ENCODE measurements at places on chromosomes 12 and 14.

GRCh38 chr14:94298130-94298529 is 5.1 kb upstream of the SERPINA10 start:
- no peak for DNase-seq

DNA sequence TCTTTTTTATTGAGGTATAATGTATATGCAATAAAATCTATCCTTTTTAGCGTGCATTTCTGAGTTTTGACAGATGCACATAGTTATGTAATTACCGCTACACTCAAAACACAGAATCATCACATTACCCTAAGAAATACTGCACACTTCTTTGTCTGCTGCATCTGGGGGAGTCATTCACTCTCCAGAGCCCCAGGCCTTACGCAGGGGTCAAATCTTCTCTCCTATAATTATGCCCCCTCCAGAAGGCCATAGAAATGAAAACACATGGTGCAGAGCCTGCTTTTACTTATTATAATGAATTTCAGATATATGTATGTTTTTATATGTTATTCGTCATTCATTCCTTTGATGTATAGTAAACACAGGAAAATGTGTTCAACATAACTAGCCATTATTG is 296.5 kb upstream of the TMEM132C start:
- no peak for DNase-seq

DNA sequence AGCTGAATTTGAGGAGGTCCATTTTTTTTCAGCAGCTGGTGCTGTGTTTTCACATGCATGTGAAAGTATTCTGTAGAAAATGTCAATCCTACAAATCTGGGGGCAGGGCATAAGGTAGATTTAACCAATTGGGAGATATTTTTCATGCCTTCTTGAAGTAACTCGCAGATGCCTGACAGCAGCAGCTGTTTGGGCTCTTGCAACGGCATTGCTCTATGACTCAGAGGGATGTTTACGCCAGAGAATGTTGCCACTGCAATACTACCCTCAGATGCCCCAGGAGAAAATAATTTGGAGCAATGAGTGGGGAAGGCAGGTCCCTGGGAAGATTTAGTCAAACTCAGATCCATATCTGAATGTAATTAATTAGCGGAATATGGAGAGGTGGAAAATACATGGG is 42.5 kb upstream of the MYBPC1 start:
- no peak for DNase-seq

DNA sequence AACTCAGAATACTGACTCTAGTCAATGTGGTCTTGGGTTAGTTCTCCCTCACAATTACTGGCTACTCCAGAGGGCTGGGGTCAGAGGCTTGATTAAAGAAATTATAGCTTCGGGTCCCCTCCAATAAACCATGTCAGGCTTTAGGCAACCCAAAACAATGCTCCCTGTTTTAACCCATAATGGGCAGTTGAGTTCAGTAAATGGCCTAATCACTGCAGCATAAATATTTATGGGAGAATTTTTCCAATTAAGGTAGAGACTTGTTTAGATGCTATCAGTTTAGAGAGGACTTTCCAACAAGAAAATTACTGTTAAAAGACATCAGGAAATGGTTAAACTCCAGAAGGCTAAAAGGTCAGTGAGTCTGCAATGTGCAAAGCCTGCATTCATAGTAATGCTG is 389.2 kb upstream of the PRICKLE1 start:
- DNase-seq = no peak

DNA sequence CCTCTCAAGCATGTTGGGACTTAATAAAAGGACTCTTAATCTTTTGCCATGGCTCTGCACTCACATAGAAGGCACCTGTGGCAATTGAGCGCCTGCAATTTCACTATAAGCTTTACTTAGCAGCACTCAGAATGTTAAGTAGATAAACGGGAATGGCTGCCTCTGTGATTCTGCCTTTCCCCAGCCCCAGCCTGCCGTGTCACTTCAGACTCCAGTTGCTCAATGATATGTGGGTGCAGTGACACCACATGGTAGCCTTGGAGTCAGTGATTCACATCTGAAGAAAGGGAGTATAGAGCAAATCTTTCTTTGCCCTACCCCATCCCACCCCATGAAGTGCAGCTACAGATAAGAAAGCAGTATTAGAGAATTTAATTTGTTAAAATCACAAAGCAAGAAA is 96.1 kb downstream of the ZFC3H1 start:
- no peak for DNase-seq

DNA sequence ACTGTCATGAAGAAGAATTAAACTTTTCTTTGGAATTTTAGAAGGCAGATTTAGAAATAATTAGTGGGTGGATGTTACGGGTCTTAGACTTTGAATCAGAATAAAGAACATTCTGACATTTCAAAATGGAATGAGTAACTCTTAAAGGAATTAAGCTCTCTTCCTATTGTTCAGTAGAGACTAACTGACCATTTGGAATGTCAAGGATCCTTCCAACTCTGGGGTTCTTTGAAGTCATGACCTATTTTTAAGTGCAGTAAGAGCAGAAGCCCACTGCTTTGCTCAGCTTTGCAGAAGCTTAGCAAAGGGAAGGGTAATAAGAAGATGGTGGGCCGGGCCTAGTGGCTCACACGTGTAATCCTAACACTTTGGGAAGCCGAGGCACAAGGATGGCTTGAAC is 4.0 kb downstream of the CHURC1 start:
- no peak for DNase-seq

DNA sequence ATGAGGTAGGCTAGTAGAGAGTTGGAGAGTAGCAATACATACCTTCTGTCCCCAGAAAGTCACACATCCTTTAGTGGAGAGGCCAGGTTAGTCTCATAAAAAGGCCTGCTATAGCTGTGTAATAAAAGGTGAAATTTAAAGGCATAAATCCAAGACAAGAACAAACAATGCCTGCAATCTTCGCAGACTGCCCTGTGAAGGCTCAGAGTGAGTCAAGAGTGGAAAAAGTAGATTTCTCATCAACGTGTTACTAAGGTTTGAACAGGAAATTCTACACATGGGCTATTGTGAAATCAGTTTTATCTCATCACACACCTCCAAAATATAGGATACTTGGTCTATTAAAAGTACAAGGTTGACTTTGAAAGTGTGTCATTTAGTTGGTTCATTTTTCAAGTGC is at the start of gene KLRC1:
Gene KLRC1, minus strand, starts transcription at position 222 of the 400 bp plus-strand sequence. CDS start 2,221 bp downstream, outside the sequence.
- DNase-seq = no peak
